ENCODE measurements at places on chromosomes 2 and 18.

GRCh38 chr2:183011743-183012142 lies 26.5 kb downstream of the NCKAP1 start:
- DNase-seq = no peak

GRCh38 chr2:106065268-106065982 lies 128.7 kb downstream of the UXS1 start:
- no peak for DNase-seq

DNA sequence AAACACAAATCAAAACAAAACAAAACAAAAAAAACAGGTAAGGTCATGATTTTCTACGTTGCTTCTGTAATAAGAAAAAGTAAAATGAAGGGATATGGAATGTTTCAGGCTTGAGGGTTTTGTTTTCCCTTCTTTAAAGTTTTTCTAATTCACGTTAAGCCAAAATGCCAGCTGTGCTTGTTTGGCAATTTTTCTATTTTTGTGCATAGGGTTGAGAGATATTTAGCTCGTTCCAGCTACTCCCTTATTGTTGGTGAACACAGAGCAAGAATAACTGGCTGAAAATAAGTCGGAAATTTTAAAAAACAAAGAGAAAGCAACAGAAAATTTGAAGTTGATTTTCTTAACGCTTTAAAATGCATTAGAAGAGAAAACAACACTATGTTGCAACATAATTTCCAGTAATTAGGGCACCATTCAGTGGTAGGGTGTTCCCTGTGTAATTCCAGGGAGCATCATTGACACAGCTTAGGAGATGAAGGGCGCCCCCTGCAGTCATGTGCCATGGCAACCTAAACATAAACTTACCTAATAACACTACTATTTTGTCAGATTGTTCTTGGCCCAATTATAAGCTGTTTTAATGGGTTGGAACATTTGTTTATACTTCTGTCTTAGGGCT lies 99.5 kb downstream of the DTNA start:
- DNase-seq = peak; percentile 38

DNA sequence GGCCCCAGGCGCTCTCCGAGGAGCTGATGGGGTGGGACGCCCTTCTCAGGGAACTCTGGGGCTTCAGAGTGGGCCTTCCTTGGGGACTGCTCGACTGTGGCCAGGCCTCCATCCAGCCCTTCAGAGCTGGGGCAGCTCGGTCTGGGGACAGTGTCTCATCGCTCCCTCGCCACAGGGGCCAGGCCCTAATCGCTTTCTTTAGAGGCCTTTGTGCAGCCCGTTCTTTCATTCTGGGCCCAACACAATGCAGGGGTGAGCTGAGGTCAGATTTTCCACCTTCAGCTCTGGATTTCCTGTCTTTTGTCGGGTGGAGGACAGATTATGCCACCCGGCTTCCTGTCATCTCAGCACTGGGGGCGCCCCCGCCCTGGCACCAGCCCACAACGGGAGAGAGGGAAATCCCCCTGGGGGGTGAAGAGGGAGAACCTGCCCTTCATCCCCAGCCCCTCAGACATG lies 25.2 kb downstream of the MYCN start:
- DNase-seq = no peak

GRCh38 chr18:3645384-3646156 lies 195.6 kb downstream of the TGIF1 start:
- DNase-seq = no peak

- DNase-seq = peak; percentile 79
Measured at GRCh38 chr2:162840598-162841246, 2.2 kb upstream of the KCNH7 start.
